ENCODE measurements at places on chromosomes 1 and 21.

DNA sequence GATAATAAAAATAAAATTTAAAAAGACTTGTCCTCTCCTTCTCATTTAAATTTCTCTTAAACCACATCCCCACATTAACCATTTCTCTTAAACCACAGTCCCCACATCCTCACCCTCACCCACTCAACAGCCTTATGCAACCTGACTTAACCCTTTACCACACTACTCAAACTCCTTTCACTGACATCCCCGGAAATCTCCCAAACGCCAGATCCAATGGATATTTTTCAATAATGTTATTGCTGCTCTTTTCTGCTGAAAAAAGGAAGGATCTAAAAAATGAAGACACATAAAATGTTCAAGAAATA lies 54.2 kb upstream of the EEIG2 start:
- DNase-seq: no peak

DNA sequence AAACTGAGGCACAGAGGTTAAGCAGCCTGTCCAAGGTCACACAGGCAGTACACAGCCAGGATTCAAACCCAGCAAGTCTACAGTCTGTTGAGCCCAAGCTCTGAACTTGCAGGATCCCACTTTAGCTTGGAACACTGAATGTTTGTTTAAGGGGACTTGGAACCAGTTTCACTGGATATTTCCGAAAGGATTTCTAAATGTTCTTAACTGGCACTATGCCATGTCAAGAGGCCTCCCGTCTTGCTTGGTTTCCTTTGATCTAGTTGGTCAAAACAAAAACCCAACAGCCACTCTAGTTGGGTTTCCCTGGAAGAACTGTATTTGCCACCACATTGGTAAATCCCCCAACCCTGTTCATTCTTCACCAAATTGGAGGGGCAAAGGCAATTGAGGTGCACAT lies 317.6 kb upstream of the KAZN start:
- DNase-seq: no peak

DNA sequence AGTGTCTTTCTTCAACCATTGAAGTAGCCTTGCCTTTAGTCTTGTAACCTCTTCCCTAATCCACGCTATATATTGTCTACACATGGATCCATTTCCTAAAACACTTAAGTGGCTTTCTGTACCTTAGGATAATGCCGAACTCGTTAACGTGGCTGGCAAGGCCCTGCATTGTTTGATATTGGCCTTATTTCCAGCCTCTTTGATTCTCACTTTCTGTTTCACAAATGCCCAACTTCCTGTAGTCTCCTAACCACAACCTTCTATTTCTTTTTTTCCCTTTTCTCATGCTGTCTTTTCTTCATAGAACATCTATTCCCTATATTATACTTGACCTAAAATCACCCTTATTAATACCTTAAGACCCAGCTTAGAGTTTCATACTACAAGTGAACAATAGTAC lies 536.0 kb downstream of the LMO4 start:
- no peak for DNase-seq

DNA sequence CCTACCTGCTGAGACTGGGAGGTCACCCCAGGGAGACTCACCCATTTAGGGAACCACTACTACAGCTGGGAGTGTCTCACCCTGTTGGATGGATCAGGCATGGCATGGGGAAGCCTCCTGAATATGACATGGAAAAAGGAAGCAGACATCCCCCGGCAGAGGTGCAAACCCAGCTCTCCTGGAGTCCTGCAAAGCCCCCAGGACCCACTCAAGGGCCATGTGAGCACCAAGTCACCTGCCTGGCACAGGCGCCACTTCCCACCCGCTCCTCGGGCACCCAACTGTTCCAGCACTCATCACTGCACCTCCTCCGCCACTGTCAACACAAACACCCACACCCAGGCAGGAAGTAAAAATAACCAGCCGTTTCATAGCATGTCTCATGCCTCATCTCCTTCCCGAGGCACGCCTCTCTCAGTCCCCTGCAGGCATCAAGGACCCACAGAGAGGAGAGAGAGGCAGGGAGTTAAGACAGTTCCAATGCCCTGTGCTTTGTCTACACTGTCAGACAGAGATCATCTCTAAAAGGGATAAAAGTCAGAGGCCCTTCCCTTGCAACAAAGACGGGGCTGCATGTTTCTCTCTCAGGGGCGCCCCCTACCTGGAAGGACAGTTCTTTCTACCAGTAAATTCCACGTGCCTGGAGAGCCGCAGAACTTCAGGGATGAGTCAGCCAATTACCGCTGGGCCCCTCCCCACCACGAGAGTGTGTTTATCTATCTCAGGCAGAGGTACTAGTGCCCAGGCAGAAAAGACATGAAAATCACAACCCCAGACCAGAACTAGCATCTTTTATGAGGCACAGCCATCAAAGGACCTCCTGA lies 150.1 kb upstream of the SOD1 start:
- DNase-seq: no peak
